ENCODE measurements at places on chromosomes 1 and 21.

DNA sequence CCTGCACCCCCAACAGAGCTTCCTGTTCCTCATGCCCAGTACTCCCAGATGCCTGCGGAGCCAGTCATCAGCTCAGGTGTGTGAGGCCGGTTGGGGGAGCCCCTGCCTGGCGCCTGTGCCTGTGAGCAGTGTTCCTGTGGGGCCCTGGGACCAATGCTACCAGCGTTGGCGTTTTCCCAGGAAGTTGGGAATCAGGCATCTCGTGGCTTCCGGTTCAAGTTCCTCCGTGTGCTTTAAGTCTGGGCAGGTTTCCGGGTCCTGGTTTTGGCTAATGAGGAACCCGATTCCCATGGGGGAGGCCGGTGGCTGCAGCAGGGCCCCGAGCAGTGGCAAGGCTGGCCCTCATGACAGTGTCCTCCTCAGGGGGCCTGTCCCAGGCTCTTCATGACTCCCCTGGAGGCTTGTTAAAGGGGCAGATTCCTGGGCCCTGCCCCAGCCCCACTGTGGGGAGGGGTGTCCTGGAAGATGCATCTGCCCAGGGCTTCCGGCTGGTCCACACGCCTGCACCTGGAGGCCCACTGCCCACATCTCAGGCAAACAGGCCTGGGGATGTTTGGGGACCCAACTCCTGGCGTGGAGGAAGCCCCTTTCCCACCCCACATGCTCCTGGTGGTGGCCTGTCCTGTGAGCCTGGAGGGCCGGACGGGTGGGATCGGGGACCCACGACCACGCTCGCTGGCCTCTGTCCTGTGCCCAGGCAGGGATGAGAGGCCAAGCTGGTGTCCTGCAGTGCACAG, 26.2 kb downstream of the TP73 start:
- no peak for DNase-seq

GRCh38 chr1:234597894-234598293, 12.1 kb downstream of the IRF2BP2 start:
- no peak for DNase-seq

- DNase-seq: no peak
Measured at GRCh38 chr1:224235813-224236493, 52.9 kb downstream of the DEGS1 start.

- DNase-seq: no peak
Measured at GRCh38 chr1:168005529-168005928, 68.7 kb upstream of the MPC2 start.

- no peak for DNase-seq
Measured at GRCh38 chr1:7621334-7622219, 149.5 kb upstream of the VAMP3 start.

DNA sequence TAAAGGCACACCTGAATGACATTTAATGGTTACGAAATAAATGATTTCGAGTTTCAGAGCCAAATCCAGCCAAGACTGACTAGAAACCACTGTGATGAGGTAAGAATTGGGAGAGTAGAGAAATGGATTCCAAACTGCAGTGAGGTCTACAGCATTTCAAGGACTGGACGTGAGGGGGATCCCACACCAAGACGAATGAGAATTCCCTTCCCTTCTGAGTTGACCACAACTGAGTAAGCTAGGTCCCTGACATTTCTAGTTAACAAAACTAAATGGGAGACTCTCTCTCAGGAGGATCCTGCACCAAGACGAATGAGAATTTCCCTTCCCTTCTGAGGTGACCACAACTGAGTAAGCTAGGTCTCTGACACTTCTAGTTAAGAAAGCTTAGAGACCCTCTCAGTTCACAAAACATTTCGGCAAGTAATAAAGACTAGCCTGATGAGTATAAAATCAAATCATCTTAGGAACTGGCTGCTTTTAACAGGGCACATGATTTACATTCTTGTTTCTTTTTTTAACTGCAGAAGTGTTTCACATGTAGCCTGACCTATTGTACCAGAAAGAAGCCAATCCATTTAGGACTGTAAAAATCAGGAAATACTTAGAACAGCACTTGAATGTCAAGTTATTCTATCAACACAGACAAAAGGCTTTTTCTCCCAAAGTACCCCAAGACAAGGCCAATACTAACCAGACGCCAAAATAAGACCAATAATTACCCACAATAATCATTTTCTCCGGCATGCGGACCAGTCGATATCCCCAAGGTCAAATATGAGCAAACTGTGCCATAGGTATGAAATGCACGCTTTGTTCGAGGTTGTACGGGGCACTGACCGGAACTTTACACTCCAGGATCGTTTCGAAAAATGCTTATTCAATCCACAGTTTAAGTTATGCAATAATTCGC, 1.4 kb upstream of the SPATA1 start:
- no peak for DNase-seq

Data from H54 (cell line).